ENCODE measurements at places on chromosomes 1 and 21.

DNA sequence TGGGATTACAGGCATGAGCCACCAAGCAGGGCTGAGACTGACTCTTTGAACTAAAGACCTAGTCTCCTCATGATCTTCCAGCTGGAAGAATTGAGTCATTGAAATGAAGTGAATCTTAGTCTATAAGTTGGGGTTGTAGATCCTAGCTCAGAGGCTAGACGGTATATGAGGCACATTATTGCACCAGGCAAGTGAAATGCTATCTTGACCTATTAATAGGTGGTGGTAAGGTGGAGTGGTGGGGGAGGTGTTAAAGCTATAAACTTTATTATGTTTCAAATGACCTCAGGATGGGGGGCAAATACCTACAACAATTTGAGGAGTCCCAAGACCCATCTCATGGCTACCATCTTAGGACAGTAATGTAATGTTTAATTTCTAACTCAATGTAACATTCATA lies 36.8 kb upstream of the SLC16A1 start:
- no peak for DNase-seq

DNA sequence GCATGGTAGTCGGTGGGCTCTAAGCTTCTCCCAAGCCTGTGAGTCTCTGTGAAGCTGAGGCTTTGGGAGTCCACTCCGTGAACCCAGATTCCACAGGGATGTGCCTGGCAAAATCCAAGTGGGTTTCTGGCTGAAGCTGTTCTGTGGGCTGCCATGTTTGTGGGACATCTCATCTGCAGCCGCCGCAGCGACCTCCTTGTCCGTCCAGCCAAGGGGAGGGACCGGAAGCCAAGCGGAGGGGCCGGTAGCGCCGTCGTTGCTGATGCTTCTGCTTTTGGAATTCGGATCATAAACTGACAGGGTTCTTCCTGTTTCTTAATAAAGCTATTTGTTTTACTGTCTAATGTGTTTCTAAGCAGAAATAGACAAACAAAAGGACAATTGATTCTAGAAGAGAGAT lies 13.3 kb downstream of the KIF26B start:
- no peak for DNase-seq

DNA sequence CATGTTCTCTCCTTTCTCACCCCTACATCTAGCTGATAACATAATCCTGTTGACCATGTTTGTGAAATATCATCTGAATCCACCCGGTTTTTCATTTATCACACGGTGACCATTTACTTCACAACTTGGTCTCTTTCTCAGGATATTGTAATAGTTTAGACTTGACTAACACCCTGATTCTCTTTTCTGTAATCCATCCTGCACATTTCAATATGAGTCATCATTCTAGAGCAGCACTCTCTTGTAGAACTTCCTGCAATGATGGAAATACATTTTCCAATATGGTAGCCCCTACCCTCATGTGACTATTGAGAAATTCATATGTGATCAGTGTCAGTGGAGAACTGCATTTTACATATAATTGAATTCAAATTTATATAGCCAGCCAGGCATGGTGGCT lies 2.3 kb upstream of the JAM2 start:
- DNase-seq: no peak

DNA sequence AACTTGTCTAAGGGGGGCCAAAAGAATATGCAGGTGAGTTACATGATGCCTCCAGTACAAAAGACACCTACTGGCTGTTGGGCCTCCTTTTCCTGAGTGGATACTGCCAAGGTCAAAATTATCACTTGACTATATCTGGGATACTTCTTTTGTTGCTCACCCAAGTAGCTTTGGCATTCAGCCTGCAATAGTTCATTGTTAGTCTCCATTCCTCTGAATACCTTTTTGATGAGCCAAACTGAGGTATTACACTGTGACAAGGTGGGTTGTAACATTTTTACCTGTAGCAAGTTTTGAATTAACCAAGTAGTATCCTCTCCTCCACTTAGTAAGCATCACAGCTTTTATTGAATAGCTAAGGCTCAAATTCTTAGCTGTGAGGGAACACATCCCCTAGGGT lies 408.0 kb downstream of the LRRIQ3 start:
- DNase-seq: no peak

- no peak for DNase-seq
Measured at GRCh38 chr1:17447501-17447992, 8.1 kb upstream of the RCC2 start.

GRCh38 chr1:202084791-202085681 lies 37.7 kb upstream of the GPR37L1 start:
- no peak for DNase-seq

GRCh38 chr1:97976801-97977200 lies 56.0 kb upstream of the DPYD start:
- DNase-seq: no peak

DNA sequence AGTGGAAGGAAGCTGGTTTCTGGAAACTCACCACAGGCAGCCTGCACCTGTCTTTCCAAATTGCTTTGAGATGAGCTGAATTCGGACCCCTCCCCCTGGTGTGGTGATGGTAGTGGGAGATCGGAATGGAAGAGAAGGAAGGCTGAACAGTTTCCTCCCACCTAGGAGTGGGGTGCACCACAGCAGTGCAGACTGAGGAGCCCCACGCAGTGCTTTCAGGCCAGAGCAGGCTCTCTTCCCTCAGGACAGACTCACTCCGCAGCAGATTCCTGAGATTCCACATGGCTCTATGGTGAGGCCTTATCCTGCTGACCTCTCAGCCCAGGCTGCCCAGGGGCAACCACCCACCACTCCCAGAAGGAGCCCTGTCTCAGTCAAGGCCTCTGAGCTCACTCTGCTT lies 80.9 kb downstream of the ATP1A1 start:
- no peak for DNase-seq

- DNase-seq: no peak
Measured at GRCh38 chr1:228358039-228358763, 48.4 kb downstream of the TRIM11 start.

DNA sequence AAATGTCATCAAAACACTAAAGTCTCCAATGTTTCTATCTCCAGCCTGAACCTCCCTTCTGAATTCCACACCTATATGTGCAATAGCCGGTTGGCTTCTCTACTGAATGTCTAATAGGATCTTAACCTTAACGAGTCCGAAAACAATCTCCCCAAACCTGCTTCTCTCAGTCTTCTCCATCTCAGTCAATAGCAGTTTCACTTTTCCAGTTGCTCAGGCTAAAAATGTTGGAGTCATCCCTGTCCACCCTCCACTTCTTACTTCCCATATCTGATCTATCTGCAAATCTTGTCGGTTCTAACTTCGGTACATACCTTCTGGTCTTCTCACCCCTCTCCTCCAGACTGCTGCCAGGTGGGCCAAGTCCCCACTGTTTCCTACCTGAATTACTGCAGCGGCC lies 25.5 kb upstream of the CITED4 start:
- no peak for DNase-seq

GRCh38 chr1:7707527-7707926 lies 63.6 kb upstream of the VAMP3 start:
- DNase-seq: no peak

DNA sequence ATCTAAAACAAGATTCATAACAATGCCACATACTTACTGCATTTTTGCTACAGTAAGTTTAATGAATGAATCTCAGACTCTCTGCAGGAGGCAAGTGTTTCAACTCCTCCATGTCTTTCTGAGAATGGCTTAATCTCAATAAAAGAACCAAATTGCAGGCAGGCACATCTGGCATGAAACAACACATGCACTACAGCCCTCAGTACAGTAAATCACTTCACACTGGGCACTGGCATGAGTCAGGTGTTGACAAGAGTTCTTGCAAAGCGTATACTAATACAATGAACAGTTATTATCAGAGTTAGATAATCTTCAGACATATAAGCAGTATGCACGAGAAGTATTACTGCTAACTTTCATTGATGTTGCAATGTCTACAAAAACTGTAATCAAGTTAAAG lies 1386.8 kb downstream of the MRPL39 start:
- no peak for DNase-seq

DNA sequence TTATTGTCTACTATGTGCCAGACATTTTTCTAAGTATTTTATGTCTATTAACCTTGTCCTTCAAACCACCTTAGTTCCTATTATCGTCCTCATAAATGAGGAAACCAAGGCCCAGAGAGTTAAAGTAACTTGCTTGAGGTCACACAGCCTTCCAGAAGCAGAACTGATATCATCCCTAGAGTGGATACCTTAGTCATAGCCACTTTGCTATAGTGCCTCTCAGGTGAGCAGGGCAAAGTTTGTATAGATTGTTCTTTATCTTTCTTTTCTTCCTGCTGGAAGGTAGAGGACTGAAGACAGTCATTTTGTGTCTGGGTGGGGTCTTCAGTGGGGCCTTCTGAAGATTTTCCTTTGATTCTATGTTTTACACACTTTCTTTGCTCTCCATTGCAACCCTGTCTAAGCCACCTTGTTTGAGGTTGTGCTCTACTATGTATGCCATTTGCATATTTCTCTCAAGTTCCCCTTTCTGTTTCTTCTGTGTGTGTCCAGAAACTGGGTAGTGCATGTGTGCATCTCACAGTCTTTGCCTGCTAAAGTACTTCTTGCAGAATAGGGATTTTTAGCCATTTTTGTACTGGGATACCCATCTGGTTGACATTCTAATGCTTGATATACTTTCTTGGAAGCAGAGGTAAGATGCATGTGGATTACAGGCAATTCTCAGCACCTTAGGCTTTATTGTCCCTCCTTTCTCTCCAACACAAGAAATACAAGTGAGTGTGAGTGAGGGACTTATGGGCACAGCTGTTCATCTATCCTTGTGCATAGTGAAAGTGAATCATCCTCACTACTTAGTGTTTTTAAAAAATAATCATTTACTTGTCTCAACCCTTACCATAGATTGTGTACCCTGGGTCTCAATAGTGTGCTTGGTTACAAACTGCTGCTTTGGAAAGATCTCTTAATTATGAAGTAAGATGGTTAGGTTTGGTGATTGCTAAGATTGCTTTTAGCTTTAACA lies 207.6 kb upstream of the HMCN1 start:
- DNase-seq: no peak

DNA sequence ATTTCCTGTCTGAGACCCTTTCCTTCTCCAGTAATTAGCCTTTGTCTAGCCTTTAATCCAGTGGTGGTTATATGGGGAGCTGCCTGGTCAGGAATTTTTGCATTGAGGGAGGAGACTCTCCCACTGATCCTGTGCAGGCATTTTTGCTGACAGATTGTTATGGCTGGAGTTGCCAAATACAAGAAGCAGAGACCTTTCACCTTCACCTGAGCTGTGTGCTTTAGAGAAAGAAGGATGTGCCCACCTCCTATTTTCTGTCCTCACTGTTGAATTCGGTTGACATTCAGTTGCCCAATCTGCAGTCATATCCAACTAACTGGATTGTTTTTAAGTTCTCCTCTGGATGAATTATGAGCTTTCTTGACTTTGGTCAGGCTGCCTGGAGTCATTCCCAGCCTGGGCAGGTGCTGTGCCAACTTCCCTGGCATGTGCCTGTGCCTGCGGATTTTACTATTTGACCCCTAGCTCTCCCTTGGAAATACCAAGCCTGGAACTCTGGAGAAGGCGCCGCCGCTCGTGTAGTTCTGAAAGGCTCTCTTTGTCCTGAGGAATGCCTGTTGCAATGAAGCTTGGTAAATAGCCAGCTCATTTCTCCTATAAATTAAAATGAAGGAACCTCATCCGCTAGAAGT lies 143.9 kb downstream of the NOS1AP start:
- no peak for DNase-seq

- DNase-seq: no peak
Measured at GRCh38 chr1:77783141-77783540, 3.7 kb downstream of the MIGA1 start.

DNA sequence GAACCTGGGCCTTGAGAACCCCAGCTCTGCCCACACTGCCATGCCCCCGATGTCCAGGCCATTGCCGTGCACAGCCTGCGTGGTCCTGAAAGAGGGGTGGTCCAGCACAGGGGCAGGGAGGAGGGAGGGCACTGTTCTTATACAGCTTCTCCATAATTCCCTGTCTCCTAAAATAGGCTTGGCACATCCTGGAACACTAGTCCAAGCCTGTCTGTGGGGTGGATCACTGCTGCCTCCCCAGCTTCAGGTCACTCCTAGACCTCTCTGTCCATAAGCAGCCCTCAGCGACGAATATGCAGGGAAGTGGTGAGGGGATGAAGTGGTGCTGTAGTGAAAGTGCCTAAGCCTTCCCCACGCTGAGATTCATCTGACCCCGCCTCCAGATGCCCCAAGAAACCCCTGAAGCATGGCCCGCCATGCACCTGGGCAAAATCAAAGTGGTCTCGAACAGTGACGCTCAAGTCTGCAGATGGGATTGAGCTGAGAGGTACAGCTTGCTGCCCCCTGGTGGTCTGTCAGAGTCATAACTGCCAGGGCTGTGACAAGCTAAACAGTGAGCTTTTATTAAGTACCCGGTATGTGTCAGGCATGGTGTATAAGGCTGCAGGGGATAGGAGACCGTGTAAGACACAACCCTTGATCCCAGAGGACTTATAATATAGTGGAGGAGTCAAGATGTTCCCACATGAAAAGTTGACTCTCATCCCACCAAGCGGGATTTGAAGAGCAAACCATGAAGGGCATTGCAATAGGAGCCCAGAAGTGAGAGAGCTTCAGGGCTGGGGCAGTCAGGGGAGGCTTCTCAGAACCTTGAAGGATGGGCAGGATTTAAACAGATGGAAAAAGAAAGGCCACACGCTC lies 66.6 kb downstream of the FAM163A start:
- DNase-seq: peak; percentile 30

DNA sequence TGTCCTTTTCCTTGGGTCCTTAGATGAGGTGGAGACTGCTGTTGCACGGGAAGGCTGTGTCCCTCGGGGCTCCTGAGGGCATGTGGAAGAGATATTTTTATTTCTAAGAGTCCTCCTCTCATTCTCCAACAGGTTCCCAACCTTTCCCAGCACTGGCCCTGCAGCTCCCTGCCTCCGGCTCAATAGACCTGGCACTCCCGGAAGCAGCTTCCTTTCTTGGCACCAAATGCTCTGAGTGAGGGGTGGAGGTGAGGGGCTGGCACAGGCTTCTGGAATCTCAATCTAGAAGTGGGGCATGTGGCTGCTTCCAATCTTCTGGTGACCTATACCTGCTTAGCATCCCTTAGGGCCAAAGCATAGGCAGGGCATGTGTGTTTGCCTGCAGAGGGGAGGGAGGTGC lies 4.5 kb downstream of the ETV3L start:
- no peak for DNase-seq

- DNase-seq: peak; percentile 46
Measured at GRCh38 chr1:167555971-167556714, 2.6 kb upstream of the CREG1 start.

GRCh38 chr21:44332383-44332782 lies 6.8 kb downstream of the CFAP410 start:
- no peak for DNase-seq

- no peak for DNase-seq
Measured at GRCh38 chr21:33207449-33208149, 22.1 kb upstream of the IFNAR2 start.

- DNase-seq: no peak
Measured at GRCh38 chr21:41847066-41847804, 31.9 kb downstream of the PRDM15 start.

DNA sequence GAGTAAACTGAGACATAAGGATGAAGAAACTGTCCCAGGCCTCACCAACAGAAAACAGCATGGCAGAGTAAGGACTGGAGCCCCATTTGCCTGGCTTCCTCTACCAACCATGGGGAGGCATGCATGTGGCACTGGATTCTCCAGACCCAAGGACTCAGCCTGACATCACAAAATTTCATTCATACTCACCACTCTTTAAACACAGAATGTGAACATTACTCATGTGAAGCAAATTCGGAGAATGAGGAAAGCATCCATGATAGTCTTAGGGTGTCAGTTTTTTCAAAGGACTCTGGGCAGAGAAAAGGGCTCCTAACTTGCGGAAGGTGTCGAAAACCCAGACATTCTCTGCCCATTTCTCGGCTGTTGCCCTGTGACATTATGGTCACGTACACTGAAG lies 83.9 kb downstream of the PCNX2 start:
- DNase-seq: no peak

Data from activated CD4-positive, CD25-positive, alpha-beta regulatory T cell (primary cell).